ENCODE measurements at places on chromosomes 1 and 21. TPM values are rescaled to one million over a fixed set of nuclear protein-coding genes. Genes with fewer than 3 reads are reported as not detected.

The MPZ gene
- 1.6 TPM for total RNA-seq

The DNASE2B gene
- total RNA-seq, result not detected

The CD1B gene
- total RNA-seq, result not detected

The NECTIN4 gene
- not detected for total RNA-seq

Measured in frontal cortex (tissue), 4 donors.